ENCODE measurements at places on chromosomes 3 and 15.

DNA sequence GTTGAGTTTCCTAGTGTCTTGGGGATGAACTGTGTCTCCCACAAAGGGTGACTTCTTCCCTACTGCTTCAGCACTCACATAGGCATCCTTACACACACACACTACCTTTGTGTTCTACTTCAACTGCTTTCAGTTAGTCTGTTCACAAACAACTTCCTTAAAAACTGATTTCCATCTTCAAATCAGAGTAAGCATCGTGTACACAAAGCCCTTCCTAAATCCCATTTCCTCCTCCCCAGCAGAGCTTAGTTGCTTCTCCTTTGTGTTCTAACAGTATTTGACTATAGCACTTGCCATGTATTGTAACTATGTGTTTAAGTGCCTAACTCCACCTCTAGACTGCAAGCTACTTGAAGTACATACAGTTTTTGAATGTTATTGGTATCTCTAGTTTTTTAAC, 71.7 kb downstream of the TNIK start:
- no peak for DNase-seq

- DNase-seq, result no peak
These were observed 336.6 kb downstream of the FEZF2 start for GRCh38 chr3:62036726-62037125.

- DNase-seq, result no peak
These were observed 74.6 kb upstream of the LEKR1 start for GRCh38 chr3:156751461-156752025.

DNA sequence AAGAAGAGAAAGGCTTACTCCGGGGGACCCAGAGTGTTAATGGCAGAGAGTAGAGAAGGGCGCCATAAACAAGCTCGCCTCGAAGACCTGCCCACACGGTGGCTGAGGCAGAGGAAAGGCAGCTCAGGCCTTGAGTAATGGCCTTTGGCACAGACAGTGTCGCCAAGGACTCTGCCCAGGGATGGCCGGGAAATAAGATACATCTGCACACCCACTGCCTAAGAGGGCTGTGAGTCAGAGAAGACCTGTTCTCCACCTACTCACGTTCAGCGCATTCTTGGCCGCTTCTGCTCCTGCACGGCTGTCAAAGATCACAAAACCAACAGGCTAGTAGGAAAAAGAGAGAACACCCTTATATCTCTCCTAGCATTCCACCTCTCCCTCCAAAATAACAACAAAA, 26.2 kb downstream of the RBPMS2 start:
- DNase-seq, result no peak

- DNase-seq, result no peak
These were observed 7.2 kb upstream of the ZNF609 start for GRCh38 chr15:64452988-64453688.

- DNase-seq, result no peak
These were observed 615 bp downstream of the HES1 start for GRCh38 chr3:194136519-194137007.

DNA sequence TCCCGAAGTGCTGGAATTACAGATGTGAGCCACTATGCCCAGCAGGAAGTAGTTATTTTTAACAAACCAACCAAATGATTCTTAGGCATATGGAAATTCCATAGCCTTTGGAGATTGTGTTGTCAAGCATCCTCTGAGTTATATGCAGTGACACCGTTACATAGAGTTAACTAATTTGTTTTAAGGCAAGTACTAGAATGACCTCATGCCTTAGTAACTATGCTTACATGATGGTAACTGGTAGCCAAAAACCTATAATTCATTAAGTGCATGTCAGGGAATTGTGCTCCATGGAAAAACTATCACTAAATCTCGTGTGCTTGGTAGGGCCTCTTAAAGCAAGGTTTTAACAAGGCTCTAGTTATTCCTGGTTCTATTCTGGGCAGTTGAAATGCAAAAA, 392.8 kb downstream of the TUSC7 start:
- no peak for DNase-seq

DNA sequence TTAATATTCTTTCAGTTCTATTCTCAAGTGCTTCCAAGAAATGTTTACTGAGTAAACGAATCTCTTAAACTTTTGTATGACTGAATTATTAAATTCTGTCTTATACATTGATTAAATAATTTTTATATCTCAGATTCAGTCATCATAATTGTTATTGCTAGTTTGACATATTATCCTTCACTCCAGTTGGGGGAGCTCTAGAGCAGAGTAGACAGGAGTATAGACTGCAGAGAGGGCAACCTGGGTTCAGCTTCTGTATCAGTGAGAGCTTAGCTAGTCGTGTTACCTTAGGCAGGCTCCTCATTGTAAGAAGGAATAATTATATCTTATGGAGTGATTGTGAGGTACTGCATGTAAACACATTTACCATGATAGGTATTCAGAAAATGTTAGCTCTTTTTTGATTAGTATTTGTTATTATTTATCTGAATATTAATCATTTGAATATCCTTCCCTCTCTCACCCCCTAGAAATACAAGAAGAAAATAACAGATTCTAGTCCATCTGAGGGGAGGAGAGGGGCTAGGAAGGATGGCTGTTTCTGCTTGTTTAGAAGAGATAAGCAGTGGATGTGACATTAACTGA, 31.0 kb upstream of the ZCWPW2 start:
- DNase-seq, result no peak

DNA sequence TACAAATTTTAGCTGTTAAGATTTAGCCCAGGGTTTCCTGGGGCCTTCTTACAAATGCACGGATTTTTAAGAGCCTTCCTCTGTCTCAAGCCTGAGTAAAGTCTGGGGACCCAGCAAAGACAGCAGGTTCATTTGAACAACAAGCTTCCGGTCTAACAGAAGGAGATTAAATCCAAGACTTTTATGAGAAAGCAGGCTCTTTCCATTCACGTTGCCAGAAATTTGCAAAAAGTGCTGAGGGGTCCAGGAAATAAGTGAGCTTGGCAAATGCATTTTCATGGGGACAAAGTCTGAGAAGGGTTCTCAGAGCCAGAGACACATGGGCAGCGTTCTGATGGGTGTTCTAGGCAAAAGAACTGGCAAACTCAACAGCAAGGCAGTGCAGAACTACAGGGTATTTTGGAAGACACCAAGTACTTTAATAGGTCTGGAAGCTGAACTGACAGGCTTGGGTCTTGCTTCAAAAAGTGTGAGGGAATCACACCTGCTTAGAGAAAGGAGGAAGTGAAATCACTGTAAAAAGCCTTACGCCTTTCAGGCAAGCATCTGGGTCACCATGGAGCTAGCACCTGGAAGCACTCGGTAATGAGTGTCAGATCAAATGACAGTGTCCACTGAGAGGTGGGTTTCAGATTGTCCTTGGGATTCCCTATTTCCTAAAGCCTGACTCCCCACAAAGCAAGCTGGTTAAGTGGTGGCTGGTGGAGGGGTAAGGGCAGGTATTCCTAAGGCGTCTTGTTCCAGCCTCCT, 115.8 kb upstream of the ARHGEF3 start:
- no peak for DNase-seq

GRCh38 chr15:42691770-42692169, 45.2 kb downstream of the CDAN1 start:
- DNase-seq, result no peak

DNA sequence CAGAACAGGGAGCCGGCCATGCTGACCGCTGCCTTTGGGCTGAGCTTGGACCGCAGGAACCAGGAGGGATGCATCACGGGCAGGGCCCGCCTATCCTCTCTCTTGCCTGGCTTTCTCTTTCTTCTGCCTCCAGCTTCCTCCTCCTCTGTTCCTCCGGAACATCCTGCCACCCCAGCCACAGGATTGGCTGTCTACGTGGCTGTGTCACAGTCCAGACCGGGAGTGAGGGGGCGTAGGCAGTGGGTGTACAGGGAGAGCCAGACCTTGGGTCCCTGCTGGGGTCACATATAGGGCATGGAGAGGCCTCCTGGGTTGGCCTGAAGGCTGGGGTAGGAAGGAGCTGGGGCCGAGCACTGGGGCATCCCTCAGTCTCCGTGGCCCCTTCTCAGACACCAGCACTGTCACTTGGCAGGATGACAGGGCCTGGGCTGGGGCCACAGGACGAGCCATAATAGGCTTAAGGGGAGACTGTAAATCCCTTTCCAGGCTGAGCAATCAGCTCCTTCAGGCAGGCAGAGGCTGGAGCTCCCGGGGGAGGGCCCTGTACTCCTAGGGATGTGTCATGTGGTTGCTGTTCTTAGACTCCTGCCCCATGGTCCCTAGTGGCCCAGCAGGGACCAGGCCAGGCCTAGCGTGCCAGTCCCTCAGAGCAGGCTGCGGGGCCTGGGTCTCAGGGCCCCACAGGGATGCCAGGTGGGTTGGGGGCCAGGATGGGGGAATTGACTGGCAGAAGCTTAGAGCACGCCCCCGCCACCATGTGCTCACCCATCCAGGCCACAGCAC, 25.4 kb downstream of the LINGO1 start:
- no peak for DNase-seq

DNA sequence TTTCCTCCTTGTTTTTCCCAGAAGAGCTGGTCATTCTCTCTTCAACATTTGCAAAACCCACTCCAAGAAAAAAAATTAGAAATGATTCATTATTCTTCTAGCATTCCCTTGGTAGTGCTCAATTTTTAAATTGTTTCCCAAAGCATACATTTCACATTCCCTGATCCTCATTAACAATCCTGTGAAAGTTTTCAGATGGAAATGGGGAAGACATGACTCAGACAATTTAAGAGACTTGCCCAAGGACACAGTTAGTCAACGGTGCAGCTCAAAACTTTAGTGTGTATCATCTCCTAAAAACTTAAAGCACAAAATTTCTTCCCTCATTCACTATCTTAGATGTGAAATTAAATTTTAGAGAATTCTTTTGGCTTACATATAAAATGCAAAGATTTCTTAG, 17.1 kb upstream of the ABI3BP start:
- DNase-seq, result no peak

DNA sequence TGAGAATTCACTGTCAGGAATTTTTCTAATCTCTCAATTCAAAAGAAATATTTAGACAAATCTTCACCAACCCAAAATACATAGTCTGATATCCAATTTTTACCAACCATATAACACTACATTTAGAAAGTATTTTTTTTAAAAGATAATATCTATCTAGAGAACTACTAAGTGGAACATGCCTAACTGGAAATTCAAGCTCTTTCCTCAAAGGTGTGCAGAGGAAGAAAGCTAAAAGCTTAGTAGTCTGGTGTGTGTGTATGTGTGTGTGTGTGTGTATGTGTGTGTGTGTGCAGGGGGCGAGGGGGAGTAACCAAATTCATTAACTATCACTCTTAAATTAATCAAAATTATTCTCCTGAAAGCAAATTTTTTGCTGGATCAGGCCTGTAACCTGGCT, 797.3 kb downstream of the NAALADL2 start:
- no peak for DNase-seq

GRCh38 chr3:128781164-128781563, 55.2 kb downstream of the RAB7A start:
- DNase-seq, result no peak

- DNase-seq, result no peak
These were observed 129.6 kb downstream of the FOXP1 start for GRCh38 chr3:71453822-71454511.

DNA sequence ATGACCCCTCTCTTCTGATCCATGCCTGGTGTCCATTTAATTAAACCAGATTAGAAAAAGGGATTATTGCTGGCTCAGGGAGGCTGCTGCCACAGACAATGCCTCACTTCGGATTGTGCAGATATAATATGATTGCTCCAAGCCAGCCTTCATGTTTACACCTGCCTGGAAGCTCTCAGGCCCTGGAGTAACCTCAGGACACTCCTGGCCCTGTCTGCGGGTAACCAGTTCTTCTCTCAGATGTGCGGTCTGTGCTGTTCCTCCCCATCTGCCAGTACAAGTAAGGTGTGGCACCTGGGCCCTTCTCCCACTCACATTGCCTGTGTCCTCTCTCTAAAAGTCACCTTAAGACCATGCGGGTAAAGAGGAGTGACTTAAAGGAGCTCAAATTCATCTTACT, 8.8 kb upstream of the GOLGA8J start:
- DNase-seq, result no peak

GRCh38 chr3:18901571-18901970, 246.7 kb upstream of the KCNH8 start:
- DNase-seq, result no peak

- no peak for DNase-seq
These were observed 36.3 kb upstream of the PLA2G4E start for GRCh38 chr15:42056934-42057798.

All from T-helper 1 cell (primary cell).